ENCODE measurements at places on chromosomes 1 and 21. TPM values are rescaled to one million over a fixed set of nuclear protein-coding genes. Genes with fewer than 3 reads are reported as not detected.

The CENPL gene
- 0.99 TPM for total RNA-seq

The OLIG2 gene
- not detected for total RNA-seq

DNA sequence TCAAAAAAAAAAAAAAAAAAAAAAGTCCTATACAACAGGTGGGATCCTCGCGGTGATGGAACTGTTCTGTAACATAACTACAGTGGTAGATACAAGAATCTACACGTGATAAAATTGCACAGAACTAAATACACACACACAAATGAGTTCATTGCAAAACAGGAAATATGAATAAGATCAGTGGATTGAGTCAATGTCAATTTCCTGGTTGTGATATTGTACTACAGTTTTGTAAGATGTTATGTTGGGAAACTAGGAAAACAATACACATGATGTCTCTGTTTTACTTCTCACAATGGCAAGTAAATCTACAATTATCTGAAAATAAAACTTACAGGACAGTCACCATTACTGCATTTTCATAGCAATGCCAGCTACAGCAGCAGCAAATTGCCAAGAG lies 59.8 kb downstream of the ITGB3BP start:
- no peak overlapping the region for H3K27ac ChIP-seq
- no peaks in the 10 kb centered on the region for H3K36me3 ChIP-seq
- H3K27me3 ChIP-seq = no peaks in the 10 kb centered on the region
- no peak overlapping the region for H3K4me3 ChIP-seq
- DNase-seq = no peak
- H3K4me1 ChIP-seq = no peaks in the 10 kb centered on the region

DNA sequence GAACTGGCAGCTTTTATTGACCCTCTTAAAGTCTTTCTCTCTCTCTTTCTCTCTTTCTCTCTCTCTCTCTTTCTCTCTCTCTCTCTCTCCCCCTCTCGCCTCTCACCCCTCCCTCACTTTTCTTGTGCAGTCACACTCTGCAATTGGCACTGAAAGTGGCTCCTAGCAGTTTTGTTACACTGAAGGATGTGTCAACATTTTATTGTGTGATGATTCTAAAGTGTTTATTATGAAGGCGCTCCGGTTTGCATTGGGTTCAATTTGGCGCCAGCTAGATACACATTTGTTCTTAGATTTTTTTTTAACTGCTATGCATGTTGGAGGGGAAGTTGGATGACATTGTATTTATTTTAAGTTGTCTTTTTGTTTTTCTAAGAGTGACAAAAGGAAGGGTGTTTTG lies 64.0 kb upstream of the CHRM3 start:
- H3K4me1 ChIP-seq = peaks cover 16% of the 10 kb centered on the region
- no peaks in the 10 kb centered on the region for H3K27me3 ChIP-seq
- H3K36me3 ChIP-seq = no peaks in the 10 kb centered on the region
- H3K27ac ChIP-seq = no peak overlapping the region
- DNase-seq = no peak

The OR2L2 gene
- not detected for total RNA-seq

The SHE gene
- 2.6 TPM for total RNA-seq

GRCh38 chr21:27589781-27590180 lies 622.9 kb upstream of the ADAMTS5 start:
- H3K4me1 ChIP-seq = no peaks in the 10 kb centered on the region
- H3K27me3 ChIP-seq = no peaks in the 10 kb centered on the region
- H3K36me3 ChIP-seq = no peaks in the 10 kb centered on the region
- DNase-seq = no peak
- no peak overlapping the region for H3K4me3 ChIP-seq
- no peak overlapping the region for H3K27ac ChIP-seq

The ZNF695 gene
- total RNA-seq = not detected

The PTGFR gene
- 3.0 TPM for total RNA-seq

All from body of pancreas (tissue), 4 donors.